Kidney (tissue), 22 donors: ENCODE measurements at places on chromosomes 1 and 21. TPM values are rescaled to one million over a fixed set of nuclear protein-coding genes. Genes with fewer than 3 reads are reported as not detected.

NHLH1 gene
- total RNA-seq: 0.09 TPM

LIPI gene
- total RNA-seq: not detected

IGSF21 gene
- 6.6 TPM for total RNA-seq

INKA2 gene
- 5.6 TPM for total RNA-seq

TDRD10 gene
- total RNA-seq: 4.7 TPM

ARTN gene
- total RNA-seq: 1.9 TPM

CFHR1 gene
- 22.0 TPM for total RNA-seq

TRIM58 gene
- total RNA-seq: 0.50 TPM

MTMR11 gene
- 24.7 TPM for total RNA-seq

ARHGAP29 gene
- 145 TPM for total RNA-seq

LCE1A gene
- total RNA-seq: not detected

OR10J1 gene
- total RNA-seq: not detected

TTC13 gene
- total RNA-seq: 15.6 TPM

IFI16 gene
- total RNA-seq: 91.8 TPM

IPO13 gene
- 33.8 TPM for total RNA-seq

ZCCHC17 gene
- total RNA-seq: 27.5 TPM

C8B gene
- total RNA-seq: not detected

NEXN gene
- total RNA-seq: 7.1 TPM

TAS1R1 gene
- total RNA-seq: not detected

SPRR2B gene
- not detected for total RNA-seq

RNF115 gene
- total RNA-seq: 18.0 TPM

SNIP1 gene
- 20.1 TPM for total RNA-seq

CD46 gene
- 269 TPM for total RNA-seq

CELA2A gene
- total RNA-seq: not detected

CLDN17 gene
- total RNA-seq: not detected

SYT14 gene
- total RNA-seq: 1.3 TPM

CELA2B gene
- total RNA-seq: not detected

KNCN gene
- not detected for total RNA-seq

VHLL gene
- total RNA-seq: not detected

MANEAL gene
- total RNA-seq: 4.7 TPM

RCAN3 gene
- total RNA-seq: 27.1 TPM

ACKR1 gene
- 142 TPM for total RNA-seq

FCRL2 gene
- total RNA-seq: 2.5 TPM

CNN3 gene
- total RNA-seq: 291 TPM

PUM1 gene
- total RNA-seq: 150 TPM
